A172 (cell line): ENCODE measurements at places on chromosomes 4 and X. TPM values are rescaled to one million over a fixed set of nuclear protein-coding genes. Genes with fewer than 3 reads are reported as not detected.

- no peak for DNase-seq
Measured at GRCh38 chrX:138704596-138704995, 6.9 kb downstream of the FGF13 start.

DNA sequence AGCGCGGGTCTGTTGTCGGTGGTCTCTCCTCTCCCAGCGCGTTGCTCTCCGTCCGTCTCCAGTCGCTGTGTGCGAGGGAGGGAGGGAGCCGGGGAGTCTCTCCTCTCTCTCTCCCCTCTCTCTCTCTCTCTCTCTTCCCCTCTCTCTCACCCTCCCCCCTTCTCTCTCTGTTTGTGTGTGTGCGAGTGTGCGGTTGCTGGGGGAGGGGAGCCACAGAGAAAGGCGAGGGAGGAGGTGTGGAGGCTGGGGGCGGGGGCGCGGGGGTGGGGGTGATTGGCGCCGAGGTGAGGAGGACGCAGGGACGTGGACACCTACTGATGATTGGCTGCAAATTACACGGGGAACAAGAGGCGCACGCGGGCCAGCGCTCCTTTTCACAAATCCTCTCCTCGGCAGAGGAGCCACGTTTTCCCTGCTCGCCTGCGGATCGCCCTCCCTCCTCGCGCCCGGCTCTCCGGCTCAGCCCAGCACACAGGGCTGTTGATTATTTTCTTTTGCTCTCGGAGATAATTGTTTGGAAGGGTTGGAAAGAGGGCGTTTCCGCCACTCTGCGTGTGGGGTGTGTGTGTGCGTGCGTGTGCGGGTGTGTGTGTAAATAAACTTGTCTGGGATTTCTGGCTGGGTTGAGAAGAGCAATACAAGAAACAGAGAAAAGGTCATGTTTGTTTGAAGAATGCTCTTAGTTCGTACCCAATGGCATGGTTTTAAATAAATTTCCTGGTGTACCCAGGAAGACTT, at the start of gene CXXC4:
Gene CXXC4, minus strand, starts transcription at position 73 of the 738 bp plus-strand sequence. CDS start 3,092 bp downstream, outside the sequence.
- DNase-seq, result peak; percentile 12

DNA sequence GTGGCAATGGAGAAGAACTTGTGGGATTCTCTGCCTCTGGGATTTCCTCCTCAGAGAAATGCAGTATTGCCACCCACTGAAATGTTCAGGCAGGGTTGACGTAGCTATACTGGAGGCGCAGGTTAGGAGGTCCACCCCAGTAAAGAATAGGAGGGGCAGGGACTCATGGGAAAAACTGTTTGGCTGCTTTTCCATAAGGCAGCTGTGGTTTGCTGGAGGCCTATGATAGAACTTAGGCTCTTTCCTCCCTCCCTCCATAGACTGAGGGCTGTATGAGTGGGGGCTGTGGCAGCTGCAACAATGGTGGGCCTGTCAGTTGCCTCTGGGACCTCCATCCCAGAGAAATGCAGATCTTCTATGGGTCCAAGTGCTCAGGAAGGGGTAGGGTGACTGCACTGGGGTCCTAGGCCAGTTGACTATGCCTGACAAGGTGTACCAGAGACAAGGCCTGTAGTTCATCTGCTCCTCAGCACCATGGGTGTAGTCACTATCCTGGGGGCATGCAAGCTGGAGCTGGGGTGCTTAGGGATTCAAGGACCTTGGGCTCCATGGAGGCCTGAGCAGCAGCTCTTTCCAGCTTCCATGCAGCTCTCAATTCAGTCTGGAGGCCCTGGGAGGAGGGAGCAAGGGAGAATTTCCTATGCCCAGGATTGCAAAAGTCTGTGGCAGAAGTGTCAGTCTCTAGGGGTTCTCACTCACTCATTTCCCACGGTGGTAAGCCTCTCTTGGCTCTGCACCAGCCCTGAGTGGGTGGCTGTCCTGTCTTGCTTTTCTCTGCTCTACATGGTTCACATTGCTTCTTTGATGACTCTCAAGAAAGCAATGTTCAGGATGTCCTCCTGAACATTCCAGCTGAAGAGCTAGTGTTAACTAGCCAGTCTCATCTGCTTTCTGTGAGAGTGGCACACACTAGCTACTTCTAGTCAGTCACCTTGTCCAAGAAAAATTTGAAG, 353.0 kb downstream of the IDS start:
- DNase-seq, result peak; percentile 59

- no peak for DNase-seq
Measured at GRCh38 chr4:167380964-167381363, 146.7 kb upstream of the SPOCK3 start.

DNA sequence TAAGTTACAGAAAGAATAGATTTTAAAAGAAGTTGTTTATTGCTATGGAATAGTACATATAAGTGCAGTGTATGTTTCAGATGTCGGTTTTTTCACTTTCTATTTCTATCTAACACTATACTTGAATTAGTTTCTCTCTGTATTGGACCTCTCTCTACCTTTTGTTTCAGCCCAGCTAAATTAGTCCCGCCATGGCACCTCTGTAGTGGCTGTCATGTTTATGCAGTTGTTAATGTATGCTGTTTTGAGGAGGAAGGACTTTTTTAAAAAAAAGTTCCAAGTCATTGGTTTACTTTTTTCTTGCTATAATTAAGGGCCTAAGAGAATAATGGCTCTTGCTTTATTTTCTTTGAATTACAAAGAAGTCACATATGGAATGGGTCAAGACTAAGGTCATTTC, 118.1 kb downstream of the AKAP4 start:
- DNase-seq, result no peak

DNA sequence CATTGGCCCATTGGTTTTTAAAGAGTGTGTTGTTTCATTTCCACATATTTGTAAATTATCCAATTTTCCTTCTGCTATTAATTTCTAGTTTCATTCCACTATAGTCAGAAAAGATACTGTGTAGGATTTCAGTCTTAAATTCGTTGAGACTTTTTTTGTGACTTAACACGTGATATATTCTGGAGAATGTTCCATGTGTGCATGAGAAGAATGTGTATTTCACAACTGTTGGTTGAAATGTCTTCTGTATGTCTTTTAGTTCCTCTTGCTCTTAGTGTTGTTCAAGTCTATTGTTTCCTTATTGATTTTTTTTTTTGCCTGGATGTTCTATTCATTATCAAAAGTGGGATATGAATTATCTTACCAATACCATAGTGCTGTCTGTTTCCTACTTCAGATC, 606.9 kb downstream of the RPA4 start:
- no peak for DNase-seq

- no peak for DNase-seq
Measured at GRCh38 chr4:138672393-138672976, 343.1 kb upstream of the NOCT start.

- DNase-seq, result no peak
Measured at GRCh38 chr4:184437565-184438265, 36.6 kb downstream of the IRF2 start.

- DNase-seq, result peak; percentile 74
Measured at GRCh38 chr4:24794480-24794879, 893 bp upstream of the SOD3 start.

GRCh38 chrX:15834053-15834452, 20.6 kb downstream of the AP1S2 start:
- no peak for DNase-seq

GRCh38 chr4:35934320-35934981, 309.9 kb downstream of the ARAP2 start:
- DNase-seq, result peak; percentile 54

The ANXA10 gene
- 1.2 TPM in 1 of 2 replicates, not detected in the other for total RNA-seq

The TNIP3 gene
- 0.05 and 1.9 TPM in 2 replicates for total RNA-seq

The PLP2 gene
- total RNA-seq, result 70.3 and 80.8 TPM in 2 replicates

The MTNR1A gene
- total RNA-seq, result not detected in 2 replicates

The ZBTB33 gene
- 11.2 and 12.7 TPM in 2 replicates for total RNA-seq

The MTMR8 gene
- not detected in 2 replicates for total RNA-seq
